ENCODE measurements at places on chromosomes 1 and 21. TPM values are rescaled to one million over a fixed set of nuclear protein-coding genes. Genes with fewer than 3 reads are reported as not detected.

GRCh38 chr1:65395887-65396612 is 24.4 kb upstream of the LEPR start:
- DNase-seq: no peak

GRCh38 chr1:232590744-232591082 is 39.2 kb downstream of the SIPA1L2 start:
- no peak for DNase-seq

DNA sequence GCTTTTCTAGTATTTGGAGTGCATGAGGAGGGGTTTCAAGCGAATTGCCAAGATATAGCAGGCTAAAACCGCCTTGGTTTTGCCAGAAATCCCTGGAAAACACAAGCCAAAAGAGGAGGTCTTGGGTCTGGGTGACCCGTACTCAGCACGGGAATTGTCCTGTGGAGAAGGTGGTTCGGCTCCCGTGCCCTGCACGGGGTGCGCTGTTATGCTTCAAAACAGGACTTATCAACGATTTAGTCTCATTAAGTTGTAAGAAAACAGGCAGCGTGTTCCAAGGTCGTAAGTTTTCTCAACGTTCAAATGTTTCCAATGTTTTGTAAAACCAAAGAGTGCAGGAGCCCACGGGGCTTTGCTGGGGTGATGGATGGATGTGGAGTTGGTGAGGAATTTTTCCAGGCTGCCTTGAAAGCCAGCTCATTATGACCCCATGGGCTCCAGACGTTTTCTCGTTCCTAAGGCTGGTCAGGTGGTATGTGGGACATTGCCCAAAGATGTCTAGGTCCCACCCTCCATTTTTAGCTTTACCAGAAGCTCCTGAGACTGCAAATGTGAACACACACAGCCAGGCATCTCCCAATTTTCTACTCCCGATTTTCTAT is 75.4 kb upstream of the CLDN14 start:
- DNase-seq: no peak

- no peak for DNase-seq
Measured at GRCh38 chr1:161359291-161359690, 8.4 kb downstream of the CFAP126 start.

- DNase-seq: no peak
Measured at GRCh38 chr1:218705911-218706893, 361.1 kb downstream of the TGFB2 start.

DNA sequence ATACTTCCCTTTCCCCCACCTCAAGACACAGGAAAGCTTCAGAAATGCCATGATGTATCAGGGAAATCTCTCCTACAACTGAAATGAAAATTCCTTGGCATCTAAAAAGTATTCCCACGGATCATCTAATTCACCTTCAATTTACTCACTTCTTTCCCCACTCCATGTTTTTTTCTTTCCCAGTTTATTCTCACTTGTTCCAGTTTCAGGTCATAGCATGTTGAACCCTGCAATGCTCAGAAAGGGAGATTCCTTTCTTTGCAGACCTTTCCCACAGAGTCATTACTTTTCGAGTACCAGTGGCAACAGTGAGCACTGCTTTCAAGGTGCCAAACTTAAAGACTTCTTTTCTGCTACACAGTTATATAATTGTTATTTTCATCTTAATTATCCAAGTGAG is 305.0 kb downstream of the VAV3 start:
- DNase-seq: no peak

FYB2 gene
- not detected for total RNA-seq

HTR6 gene
- total RNA-seq: 0.43 TPM
